Renal cortex interstitium (tissue), 15 donors: ENCODE measurements at places on chromosomes 6 and 20.

- no peak for DNase-seq
Observed at GRCh38 chr6:35296931-35297600, 552 bp upstream of the DEF6 start.

DNA sequence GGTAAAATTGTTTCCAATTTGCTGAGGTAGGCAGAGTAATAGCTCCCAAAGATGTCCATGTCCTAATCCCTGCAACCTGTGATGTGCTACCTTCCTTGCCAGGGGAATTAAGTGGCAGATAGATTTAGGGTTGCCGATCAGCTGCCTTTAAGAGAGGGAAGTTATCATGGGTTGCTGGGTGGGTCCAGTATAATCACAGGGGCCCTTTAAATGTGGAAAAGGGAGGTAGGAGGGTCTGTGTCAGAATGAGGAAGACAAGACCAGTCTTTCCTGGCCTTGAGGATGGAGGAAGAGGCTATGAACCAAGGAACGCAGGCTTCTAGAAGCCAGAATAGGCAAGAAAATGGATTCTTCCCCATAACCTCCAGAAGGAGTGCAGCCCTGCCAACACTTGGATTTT, 50.7 kb downstream of the CTCFL start:
- DNase-seq, result no peak

DNA sequence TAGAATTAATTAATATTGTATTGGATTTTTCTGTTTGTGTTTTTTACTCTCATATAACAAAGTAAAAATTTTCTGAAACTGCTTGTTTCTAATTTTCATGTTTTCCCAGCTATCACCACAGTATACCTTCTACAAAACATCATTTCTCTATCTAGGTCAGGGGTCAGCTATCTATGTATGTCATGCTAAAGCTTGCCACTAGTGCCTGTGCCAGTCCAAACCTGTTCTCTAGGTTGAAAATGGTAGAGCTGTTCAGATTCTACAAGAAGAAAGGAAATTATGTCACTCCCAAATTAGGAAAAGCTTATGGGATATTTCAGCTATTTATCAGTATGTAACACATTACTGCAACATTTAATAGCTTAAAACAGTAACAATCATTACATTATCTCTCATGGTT, 5.8 kb upstream of the ME1 start:
- no peak for DNase-seq

DNA sequence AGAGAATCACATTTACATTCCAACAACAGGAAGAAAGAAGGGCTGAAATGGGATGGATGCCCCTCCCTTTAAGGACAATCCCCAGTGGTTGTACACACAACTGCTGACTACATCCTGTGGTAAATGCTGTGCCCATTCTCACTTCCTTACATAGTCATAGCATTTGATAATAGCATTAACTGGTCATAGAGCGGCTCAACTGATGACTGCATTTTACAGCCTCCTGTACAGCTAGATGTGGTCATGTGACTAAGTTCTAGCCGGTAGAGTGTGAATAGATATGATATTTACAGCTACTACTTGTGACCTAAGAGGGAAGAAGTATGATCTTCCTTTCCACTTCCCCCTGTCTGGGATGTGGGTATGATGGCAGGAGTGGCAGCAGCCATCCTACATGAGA, 24.7 kb downstream of the KCNK17 start:
- DNase-seq, result no peak

DNA sequence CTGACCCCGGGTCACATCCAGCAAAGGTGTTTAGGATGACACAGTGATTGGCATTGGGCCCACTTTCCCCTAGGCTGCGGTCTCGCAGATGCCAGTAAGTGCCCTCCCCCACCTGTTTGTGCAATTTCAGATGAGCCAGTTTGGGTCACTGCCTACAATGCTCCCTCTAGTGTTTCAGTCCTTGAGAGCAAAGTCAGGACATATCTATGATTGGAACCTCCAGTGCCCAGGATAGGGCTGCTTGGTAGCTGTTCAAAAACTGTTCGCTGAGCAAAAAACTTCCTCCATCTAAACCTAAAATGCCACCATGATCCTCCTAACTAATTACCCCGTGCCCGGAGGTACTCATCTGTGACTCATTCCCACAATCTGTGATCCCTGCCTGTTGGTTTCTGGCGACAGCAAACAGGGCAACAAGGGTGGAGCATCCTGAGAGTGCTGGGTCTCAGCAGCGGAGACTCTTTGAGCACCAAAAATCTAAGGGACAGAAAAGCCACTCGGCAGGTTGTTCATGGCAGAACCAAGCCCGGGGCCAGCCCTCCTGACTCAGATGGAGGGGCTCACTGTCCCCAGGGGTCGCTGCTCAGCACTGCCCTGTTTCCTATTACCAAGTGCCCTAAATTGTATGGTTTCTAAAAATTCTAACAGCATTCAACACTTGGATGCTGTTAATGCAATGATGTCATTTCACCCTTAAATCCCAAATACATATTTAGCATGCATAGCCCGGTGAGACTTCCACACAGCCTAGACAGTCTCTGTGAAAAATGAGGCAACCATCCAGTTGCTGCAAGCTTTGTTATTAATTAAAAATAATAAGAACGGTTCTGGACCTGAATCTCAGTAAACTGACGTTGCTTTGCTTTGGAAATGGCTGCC, 5.0 kb downstream of the VSX1 start:
- DNase-seq, result no peak

DNA sequence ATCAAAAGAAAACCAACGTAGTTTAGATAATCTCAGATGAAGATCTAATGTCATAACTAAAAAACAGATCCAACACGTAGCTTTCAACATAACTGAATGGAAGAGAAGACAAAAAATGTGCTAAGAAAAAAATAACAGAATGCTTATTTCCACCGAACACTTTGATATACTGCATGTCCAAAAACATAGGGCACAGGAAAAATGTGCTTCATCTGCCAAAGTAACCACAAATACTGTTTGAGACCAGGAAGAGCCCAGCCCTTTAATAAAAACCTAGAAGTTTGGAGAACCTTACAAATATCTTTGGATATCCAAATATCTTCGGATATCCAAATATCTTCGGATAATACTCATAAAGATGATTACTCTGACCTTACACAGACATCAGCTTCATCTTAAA, 19.8 kb downstream of the LAMA4 start:
- no peak for DNase-seq

GRCh38 chr20:35792740-35793139, 20.9 kb downstream of the PHF20 start:
- DNase-seq, result no peak

GRCh38 chr6:20877008-20877937, 343.0 kb downstream of the CDKAL1 start:
- DNase-seq, result no peak

- no peak for DNase-seq
Observed at GRCh38 chr6:113377362-113377942, 479.7 kb upstream of the MARCKS start.

DNA sequence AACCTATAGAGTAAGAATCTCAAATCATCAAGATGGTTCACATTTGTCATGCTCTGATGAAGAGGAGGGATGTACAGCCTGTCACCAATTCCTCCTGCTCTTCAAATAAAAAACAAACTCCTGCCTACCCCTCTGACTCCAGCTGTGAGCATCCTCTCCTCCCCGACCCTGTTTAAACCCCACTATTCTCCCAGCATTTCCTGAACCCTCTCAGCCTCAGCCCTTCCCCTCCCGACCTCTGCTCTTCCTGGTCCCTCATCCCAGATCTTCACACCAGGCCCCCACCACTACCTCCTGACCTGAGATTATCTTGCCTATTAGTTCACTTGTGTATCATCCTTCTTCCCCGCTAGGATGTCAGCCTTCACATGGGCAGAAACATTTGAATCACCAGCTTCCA, 75.8 kb downstream of the ZMYND8 start:
- DNase-seq, result no peak

GRCh38 chr20:53738039-53738944, 144.7 kb upstream of the ZNF217 start:
- DNase-seq, result peak; percentile 69

DNA sequence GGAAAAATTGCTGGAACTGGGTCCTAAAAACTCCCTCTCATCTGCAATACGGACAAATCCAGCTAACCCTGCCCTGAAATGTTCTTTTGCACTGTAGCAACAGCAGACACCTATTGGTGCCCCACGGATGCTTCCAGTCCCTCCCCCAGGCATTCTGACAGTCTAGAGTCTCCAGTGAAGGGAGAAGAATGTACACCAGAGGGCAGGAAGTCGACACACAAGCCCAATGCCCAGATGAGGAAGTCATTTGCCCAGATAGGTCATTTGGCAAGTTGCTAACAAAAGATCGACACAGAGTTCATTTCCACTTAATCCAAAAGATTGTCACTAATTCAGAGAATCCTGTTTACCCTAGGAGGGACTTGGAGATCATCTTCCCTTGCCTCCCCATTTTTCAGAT, 293.0 kb upstream of the PRDM1 start:
- no peak for DNase-seq

DNA sequence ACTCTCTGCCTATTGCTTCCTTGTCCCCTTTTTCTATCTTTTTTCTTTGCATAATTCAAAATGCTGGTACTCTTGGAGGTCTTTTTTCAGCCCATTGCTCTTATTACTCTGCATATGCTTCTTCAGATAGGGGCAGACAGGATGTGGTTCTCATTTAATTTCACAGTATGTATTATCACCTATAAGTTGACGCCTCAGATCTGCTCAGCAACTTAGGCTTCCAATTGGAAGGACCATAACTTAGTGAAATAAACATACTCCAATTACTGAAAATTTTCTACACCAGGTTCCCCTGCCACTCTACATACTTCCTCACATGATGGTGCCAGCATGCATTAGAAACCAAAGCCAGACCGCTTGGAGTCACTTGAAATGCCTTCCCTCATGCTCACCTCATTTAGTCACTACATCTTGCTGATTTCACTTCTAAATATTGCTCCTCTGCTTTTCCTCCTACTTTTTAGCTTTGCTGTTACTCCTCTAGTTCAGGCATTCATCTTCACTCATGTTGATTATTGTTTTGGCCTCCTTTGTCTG, 34.5 kb upstream of the AHI1 start:
- no peak for DNase-seq

DNA sequence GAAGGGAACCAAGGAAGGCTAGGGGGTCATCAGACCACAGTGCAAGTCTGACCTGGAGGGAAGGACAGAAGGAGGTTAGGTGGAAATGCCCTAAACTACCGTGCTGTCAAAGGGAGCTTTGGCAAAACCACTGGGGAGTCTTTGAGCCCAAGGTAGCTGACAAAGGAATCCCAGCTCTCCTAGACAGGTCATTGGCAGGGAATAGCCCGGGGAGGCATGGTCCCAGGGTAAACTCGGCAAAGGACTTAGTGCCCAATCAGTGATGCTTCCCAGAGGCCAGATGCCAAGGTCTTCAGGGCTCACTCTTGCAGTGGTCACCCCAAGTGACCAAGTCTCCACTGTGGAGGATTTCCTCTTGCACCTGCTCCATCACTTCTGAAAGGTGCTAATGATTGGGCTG, 102.3 kb upstream of the CDYL start:
- DNase-seq, result no peak

GRCh38 chr20:43046966-43047365, 142.7 kb downstream of the PTPRT start:
- DNase-seq, result no peak

DNA sequence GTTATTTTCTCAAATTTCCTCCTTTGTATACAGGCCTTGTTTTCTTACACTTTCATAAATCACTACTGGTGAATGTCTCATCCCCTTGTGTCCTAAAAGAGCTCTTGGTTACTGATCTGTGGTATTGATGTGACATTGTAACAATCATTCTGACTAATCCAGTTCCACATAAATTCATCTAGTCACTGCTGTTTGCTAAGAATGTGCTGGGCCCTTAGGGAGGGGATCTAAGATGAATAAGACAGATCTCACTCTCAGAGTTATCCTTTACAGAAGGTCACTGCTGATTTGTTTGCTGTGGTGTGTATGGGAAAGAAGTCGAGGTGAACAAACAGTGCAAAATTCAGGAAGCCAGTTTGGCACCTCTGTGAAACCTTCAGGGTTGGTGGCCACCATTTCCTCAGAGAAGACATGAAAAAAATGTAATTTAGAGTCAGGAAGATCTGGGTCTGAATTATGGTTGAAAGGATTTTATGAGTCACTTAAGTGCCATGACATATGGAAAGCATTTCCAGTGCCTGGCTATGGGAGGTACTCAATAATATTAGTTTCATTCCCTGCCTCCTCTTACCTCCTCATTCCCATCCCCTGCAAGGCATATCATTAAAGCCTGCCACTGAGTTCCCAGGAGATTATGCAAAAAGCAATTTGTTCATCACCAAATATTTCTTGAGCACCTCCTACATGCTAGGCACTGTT, 121.8 kb downstream of the COL9A1 start:
- DNase-seq, result no peak

- no peak for DNase-seq
Observed at GRCh38 chr6:149033454-149033853, 284.1 kb upstream of the TAB2 start.

GRCh38 chr6:88360203-88360797, 194.2 kb upstream of the CNR1 start:
- DNase-seq, result no peak

DNA sequence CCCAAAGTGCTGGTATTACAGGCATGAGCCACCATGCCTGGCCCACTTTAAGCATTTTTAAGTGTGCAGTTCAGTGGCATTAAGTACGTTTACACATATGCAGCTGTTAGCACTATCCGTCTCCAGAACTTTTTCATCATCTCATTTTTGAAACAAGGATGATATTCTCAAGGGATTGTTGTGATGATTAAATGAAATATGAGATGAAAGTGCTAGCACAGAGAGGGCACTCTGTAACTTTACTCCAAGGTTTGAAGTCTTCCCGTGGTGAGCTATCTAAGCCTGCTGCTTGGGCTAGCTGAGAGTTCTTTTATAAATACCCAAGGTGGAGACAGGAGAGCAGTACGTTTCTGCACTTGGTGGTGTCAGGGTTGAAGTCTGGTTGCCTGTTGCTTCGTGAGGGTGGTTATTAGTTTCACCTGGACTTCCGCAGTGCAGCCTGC, 6.6 kb downstream of the TM9SF4 start:
- DNase-seq, result no peak

GRCh38 chr6:125804264-125804663, 13.5 kb downstream of the NCOA7 start:
- no peak for DNase-seq

DNA sequence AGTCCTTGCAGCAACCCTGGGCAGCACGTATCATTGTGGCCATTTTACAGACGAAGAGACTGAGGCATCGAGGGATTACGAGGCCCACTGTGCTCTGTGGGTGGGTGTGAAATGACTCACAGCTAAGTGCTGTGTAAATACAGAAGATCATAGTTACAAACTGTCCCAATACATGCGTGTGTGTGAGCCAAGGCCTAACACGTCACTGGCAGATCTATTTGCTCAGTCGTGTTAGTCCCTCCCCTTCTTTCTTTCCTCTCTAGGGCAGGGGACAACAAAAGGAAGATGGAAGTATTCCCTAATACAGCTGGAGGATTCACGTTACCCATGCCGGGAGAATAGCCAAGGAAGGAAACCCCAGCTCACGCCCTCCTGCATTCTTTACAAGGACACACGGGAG, 175.9 kb downstream of the CDC5L start:
- no peak for DNase-seq

GRCh38 chr20:53078761-53079160, 106.6 kb downstream of the TSHZ2 start:
- DNase-seq, result no peak

GRCh38 chr6:1971612-1972011, 273.8 kb downstream of the GMDS start:
- no peak for DNase-seq

GRCh38 chr6:167073679-167074274, 49.1 kb upstream of the CCR6 start:
- DNase-seq, result no peak

GRCh38 chr6:3484192-3484591, 27.3 kb upstream of the SLC22A23 start:
- DNase-seq, result no peak

- DNase-seq, result no peak
Observed at GRCh38 chr20:53579581-53580375, 13.9 kb downstream of the ZNF217 start.
